ENCODE measurements at places on chromosomes 3 and 15. TPM values are rescaled to one million over a fixed set of nuclear protein-coding genes. Genes with fewer than 3 reads are reported as not detected.

DNA sequence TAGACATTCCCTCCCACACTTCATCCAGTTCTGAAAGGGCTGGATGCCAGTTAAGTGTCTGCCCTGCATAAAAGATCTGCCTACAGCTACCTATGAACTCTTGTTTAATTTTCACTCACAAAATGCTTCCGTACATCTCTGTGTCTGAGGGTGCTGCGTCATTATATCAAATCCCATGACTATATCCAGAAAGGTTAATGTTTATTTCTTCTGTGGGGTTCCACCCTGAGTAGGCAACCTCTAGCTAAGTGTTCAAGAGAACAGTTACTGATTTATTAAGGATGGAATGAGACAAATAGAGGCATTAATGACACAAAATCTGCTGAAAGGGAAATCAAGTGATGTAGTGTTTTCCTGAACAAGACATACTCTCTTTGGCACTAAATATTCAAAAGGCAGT lies 220.2 kb downstream of the MTHFS start:
- DNase-seq, result no peak

The FBXO40 gene
- total RNA-seq, result 0.05 TPM

The SIDT1 gene
- 0.02 TPM for total RNA-seq

DNA sequence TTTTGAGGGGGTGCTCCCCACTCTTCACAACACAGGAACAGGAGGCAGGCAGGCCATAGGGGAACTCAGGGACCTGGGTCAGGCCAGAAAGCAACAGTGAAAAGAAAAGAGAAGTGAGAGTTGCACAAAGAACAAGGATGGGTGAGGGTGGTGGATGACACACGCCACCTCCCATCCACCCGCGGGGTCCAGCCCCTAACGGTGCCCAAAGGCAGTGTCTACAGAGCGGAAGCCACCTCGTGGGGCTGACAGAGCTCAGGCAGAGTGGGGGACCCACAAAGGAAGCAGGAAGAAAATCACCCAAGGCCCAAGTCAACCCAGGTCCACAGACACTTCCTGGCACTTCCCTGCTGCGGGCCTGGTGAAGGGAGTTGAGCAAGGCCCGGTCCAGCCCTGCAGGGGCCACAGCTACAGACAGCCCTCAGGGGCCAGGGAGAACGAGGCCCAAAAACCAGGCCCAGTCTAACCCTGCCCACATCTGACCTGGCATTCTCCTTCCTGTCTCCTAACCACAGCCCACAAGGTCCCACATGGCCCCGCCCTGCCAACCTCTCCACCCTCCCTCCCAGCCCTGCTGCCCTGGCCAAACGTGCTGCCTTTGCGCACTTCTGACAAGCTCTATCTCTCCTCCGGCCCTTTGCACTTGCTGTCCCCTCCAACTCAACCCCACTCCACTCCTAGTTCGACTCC lies 5.9 kb downstream of the NUP210 start:
- DNase-seq, result peak; percentile 17

- DNase-seq, result no peak
These were observed 85.9 kb upstream of the C3orf80 start for GRCh38 chr3:160139291-160139690.

GRCh38 chr3:70064194-70064779 lies 64.8 kb downstream of the SAMMSON start:
- no peak for DNase-seq

DNA sequence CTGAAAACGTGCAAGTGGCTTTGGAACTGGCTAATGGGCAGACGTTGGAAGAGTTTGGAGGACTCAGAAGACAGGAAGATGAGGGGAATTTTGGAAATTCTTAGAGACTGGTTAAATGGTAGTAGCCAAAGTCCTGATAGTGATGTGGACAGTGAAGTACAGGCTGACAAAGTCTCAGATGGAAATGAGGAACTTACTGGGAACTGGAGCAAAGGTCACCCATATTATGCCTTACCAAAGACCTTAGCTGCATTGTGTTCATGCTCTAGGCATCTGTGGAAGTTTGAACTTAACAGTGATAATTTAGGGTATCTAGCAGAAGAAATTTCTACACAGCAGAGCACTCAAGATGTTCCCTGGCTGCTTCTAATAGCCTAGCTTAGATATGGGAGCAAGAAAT lies 28.6 kb upstream of the SERPINI2 start:
- no peak for DNase-seq

DNA sequence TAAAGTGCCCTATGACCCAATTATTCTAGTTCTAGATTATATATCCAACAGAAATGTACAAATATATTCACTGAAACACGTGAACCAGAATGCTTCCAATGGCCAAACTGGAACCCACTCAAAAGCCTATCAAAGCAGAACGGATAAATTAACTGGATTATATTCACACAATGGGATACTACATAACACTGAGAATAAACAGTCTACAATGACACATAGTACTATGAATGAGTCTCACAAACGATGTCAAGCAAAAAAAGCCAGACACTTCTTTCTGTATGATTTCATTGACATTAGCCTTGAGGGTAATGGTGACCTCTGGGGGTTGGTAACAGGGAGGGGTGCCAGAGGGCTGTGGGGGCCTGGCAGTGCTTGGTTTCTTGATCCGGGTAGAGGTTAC lies 50.9 kb upstream of the HACD2 start:
- DNase-seq, result no peak

The ST8SIA2 gene
- total RNA-seq, result 1.8 TPM

DNA sequence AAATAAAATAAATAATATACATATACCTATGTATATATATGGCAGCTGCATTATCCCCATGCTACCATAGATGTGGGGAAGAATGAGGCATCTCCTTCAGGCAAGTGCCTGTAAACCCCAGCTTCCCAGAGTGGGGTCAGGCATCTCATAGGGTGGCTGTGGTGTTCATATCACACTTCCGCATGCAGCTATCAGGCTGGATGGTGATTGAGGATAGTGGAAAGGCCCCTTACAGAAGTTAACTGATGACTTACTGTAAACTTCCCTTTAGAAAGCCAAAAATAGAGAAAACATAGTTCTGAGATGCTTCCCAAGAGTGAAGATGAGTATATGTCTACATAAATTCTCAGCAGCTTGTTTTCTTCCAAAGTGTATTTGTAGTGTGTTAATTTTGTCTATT lies 3.5 kb upstream of the PP2D1 start:
- no peak for DNase-seq

GRCh38 chr3:38141173-38141951 lies 2.9 kb downstream of the MYD88 start:
- no peak for DNase-seq

DNA sequence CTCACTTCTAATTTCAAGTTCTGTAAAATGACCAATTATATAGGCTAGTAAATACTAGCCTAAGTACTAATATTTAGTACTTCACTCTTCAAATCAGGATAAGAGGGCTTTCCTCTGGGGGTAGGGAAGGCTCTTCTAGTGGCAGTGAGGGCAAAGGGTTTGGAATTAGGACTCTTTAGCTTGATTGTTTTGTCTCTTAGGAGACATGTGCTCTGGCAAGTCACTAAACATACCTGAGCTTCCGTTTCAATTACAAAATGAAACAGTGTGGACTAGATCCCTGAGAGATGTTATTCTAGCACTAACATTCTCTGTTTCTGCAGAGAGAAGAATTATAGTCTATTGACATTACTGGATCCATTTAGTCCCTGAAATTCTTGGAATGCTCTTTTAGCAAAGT lies 71.5 kb downstream of the PCOLCE2 start:
- DNase-seq, result no peak

- DNase-seq, result no peak
These were observed 7.0 kb upstream of the NIPA2 start for GRCh38 chr15:22831473-22831872.

GRCh38 chr15:95464509-95464908 lies 866.0 kb upstream of the NR2F2 start:
- no peak for DNase-seq

GRCh38 chr3:188192034-188192433 lies 38.1 kb downstream of the LPP start:
- DNase-seq, result no peak

DNA sequence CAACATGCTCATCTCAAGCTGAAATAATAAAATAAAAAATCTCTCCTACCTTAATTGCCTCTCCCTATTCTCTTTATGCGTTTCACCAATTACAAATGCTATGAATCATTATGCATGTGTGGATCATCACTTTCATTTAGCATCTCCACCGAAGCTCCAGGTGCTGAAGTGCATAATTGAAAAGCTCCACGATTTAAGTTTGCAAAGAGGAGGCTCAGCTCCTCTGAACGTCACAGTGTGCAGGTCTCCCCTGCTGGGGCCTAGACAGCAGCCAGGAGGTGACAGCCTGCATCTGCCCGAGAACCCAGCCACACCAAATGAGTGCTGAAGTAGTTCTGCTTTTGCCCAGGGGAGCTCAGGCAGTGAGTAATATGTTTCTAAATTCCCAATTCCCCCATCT lies 60.5 kb upstream of the GLCE start:
- DNase-seq, result no peak

DNA sequence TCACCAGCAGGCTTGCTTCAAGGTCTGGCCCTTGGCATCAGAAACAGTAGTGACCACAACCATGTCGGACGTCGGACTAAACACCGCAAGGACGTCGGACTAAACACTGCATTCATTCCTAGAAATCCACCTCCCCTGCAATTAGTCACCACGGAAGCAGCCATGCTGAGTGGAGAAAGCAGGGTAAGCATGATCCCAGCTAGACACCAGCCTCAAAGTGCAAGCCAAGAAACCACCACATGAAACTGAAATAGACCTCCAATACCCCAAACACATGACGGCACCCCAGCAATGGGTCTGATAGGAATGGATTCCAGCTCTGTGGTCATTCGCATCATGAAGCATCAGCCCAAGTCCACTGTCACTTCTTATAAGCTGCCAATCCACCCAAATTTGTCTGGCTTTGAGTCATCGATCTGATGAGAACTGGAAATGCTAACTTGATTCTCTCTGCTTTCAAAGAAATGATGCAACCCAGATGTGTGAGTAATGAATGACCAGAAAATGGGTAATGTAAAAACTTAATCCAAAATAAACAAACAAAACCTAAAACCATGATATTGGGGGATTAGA lies 348.3 kb upstream of the TMCO5A start:
- DNase-seq, result peak; percentile 64

GRCh38 chr3:102059145-102059943 lies 210.0 kb downstream of the NFKBIZ start:
- DNase-seq, result no peak

- no peak for DNase-seq
These were observed 105.1 kb upstream of the FRMD4B start for GRCh38 chr3:69490971-69491370.

The OR5K2 gene
- not detected for total RNA-seq

DNA sequence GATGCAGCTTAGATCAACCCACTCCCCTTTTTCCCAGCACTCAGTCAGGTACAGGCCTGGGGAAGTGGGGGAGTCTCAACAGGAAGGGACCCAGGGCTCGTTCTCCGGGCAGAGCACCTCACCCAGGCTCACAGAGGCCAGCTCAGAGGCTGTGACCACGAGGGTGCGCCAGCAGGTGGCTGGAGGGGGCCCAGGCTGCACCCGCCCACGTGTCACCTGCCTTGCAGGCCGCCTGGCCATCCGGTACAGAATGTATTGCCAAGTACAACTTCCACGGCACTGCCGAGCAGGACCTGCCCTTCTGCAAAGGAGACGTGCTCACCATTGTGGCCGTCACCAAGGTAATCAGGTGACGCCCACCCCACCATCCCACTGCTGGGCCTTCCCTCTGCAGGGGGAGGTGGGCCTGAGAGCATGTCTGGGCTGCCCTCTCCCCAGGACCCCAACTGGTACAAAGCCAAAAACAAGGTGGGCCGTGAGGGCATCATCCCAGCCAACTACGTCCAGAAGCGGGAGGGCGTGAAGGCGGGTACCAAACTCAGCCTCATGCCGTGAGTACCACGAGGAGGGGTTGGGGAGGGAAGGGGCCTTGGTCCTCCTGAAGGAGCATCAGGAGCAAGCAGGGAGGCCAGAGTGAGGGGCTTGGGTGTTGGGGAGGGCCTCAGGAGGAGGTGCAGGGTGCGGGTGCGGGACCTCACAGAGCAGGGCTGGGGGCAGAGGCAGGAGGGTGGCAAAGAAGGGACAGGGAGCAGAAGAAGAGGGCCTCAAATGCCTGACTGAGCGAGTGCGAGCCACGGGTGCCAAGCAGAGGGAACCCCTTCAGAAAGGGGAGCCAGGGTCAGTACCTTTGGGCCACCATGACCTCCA lies 14.0 kb upstream of the LMAN1L start:
- no peak for DNase-seq

DNA sequence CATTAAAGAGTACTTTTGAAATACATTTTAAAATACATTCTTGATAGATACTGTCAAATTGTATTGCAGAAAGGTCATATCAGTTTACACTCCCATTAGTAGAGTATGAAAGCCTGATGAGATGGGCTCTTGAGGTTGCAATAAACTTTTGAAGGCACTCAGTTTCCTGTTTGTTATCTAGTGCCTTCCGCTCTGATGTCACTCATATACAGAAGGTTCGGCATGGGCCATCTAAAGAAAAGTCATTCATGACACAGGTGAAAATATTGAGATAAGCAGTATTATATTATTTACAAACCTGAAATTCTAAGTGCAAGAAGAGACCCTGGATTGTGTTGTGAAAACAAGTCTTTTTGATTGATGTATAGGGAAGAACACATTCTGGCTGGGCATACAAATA lies 36.5 kb upstream of the DENND4A start:
- no peak for DNase-seq

DNA sequence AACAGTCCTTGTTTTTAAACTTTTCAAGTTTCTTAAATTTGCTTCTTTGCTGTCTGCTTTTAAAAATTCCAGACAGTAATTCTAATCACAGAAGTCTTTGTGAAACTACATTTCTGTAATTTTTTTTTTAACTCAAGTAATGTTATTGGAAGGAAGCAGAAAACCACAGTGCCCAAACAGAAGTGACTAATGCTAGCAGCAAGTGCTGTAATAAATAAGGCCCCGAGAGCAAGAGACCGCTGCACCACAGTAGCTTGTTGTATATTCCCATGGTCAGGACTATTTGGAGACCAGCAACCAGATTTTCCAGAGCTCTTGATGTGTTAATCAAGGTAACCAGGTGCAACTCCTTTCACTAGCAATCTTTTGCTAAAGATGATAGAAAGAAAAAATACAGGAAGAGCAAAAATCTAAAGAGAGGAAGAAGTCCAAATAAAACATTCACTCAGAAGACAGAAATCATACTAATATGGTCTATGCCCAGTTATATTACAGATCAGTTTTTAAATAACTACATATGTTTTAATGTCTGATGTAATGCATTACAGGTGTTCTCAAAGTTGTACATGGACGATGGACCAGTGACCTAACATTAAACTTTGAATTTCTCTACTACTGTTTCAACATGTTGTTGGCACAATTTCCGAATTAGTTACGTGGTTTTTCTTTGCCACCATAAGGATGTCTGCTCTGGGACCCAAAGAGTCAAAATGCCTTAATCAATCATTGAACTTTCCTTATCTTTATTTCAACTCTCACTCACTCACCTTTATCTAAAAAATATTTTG lies 36.4 kb downstream of the WWTR1 start:
- DNase-seq, result peak; percentile 97

Data from HT1080 (cell line).